ENCODE measurements at places on chromosomes 11 and 22.

DNA sequence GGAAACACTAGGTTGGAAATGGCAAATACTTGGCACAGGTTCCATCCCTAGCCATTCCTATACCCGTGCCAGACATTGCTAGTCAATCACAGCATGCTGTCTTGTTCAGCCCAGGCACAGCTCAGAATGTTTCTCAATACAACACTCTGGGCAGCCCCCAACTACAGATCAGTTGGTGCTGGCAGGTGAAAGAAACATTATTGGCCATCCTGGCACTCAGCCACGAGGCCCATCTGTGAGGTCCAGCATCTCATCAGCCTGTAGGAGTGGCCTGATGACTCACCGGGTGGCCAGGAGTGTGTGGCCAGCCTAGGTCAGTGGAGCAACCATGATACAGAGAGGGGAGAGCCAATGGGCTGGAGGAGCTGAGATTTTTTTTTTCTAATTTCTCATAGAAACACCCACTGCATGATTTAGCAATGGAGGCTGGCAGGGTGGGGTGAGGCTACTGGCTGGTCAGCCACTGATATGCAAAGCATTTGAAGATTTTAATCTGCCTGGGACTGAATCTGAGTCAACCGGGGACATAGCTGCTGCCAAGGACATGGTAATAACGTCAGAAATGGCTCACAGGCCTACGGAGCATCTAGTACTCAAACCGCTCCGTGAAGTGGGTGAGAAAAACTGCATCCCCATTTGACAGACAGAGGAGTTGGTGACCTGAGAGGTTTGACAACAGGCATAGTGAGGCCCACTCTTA is 5.4 kb downstream of the MYO18B start:
- DNase-seq = no peak

DNA sequence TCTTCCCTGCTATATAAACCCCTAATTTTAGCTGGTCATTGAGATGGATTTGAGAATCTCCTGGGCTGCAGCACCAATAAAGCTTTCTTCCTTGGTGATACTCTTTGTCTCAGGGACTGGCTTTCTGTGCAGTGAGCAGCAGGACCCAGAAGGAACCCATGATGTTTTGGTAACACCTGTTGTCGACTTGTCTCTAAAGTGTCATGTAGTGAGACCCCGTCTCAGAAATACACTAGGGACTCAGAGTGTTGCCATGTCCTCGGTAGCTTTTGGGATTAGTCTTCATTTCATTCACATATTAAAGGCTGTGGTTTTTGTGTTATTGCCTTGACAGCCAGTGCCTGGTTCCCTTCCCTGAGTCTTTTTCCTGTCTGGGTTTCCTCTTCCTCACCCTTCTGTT is 1078.7 kb downstream of the TBC1D22A start:
- no peak for DNase-seq

- no peak for DNase-seq
Measured at GRCh38 chr11:13205486-13205885, 72.1 kb upstream of the BMAL1 start.

DNA sequence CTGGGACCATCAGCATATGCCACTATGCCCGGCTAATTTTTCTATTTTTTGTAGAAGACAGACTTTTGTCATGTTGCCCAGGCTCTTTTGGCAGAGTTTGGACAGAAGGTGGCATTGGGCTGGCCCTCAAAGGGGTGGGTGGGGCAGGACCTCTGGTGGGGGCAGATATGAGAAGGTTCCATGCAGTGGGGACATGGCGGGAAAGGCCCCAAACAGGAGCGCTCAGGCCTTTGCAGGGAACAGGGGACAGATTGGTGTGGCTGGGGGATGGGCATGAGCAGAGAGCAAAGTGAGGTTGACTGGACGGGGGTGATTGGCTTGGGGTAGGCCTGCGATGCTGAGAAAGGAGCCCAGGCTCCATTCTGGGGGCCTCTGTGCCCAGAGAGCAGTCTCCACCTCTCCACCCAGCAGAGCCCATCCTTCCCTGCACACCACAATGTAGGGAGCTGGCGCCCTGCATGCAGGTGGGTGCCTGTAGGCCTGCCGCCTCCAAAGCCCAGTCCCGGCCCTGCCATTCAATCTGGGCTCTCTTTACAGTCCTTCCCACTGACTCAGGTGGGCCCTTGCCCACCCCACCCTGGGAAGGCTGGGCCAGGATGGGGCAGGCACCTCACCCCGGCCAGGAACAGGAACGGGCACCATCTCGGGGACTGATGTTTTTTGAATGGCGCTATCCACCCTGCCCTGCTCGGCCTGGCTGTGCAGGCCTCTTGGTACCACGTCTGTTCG is 98.7 kb downstream of the MORC2 start:
- no peak for DNase-seq

- DNase-seq = no peak
Measured at GRCh38 chr22:37318364-37319109, 36.2 kb downstream of the CYTH4 start.

DNA sequence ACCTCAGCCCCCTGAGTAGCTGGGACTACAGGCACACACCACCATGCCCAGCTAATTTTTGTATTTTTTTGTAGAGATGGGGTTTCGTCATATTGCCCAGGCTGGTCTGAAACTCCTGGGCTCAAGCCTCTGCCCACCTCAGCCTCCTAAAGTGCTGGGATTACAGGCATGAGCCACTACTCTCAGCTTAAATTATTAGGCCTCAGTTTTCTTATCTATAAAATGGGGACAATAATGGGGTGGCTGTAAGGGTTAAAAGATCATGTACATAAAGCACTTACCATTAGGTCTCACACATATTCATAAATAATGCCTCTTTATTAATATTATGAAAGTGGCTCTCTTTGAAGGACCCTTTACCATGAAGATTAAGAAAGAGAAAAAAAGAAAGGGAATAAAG is 31.5 kb upstream of the CKAP5 start:
- no peak for DNase-seq

GRCh38 chr11:63769042-63769713 is 603 bp upstream of the ZFTA start:
- no peak for DNase-seq

DNA sequence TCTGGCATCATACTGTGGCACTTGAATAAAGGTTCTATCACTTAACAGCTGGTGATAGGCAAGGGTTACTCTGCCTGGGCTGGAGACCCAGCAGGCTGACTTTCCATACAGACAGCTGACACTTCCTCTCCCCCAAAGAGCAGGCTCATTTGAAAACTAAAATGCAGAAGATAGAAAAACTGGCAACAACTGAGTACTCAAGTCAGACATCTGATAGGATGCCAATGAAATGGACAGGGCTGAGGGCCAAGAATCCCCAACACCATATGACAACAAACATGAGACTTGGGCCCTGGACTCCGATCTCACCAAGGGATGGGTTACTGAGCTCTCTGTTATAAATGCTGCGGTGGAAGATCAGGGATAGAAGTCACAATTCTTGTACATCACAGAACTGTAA is 237.2 kb downstream of the LRRC4C start:
- DNase-seq = no peak

GRCh38 chr22:50676180-50676636 is 3.6 kb downstream of the SHANK3 start:
- DNase-seq = no peak

DNA sequence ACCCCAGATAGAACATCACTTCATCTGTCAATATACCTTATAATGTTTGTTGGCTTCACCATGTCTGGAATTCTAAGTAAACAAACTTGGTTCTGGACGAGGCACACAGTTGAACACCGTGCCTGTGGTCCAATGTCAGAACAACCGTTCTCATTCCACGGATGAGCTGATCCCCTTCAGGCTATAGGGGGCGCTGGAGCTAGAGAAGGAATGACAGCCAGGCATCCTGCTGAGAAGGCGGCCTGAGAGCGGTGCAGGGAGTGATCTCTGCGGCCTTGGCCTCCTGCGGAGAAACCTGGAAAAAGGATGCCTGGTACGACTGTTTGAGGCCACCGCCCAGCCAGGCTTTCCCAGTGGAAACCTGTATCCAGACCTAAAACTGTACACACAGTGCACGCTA is 48.7 kb downstream of the FDX1 start:
- no peak for DNase-seq

DNA sequence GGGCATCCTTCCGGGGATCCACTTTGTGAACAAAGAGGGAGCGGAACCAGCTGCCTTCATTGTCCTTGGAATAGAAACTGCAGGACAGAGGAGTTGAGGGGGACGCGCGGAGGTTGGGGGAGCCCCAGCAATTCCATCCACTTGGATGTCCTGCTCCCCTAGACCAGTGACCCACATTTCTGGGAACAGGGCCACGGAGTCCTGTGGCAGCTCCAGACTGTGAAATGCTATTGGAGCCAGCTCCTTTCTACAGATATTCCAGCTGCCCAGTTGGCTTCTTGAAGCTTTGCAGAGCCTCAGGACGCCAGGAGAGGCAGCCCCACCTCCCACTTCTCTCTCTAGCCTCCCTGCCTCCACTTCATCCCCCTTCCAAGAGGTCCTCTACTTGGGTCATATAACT is 10.5 kb downstream of the NIPSNAP1 start:
- DNase-seq = no peak

DNA sequence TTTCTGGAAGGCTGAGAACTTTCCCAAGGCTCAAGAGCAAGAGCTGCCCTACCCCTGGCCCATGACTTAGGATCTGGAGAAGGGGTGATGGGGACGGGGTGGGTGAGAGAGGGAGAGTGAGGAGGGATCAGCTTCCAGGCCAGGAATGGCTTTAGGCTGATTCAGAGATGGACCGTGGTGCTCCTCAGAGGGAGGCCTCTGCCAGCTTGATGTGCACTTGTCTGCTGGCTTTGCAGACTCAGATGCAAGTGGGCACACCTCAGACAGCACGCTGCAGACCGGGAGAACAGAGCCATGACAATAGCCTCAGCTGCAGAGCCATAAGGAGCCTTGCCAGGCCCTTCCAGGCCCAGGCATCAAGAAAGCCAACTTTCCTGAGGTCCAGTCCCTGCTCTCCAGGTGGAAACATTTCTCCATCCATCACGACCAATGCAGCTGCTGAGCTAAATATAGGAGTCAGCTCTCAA is 41.3 kb downstream of the ALX4 start:
- no peak for DNase-seq

GRCh38 chr11:36488096-36488495 is 22.0 kb downstream of the TRAF6 start:
- DNase-seq = no peak

DNA sequence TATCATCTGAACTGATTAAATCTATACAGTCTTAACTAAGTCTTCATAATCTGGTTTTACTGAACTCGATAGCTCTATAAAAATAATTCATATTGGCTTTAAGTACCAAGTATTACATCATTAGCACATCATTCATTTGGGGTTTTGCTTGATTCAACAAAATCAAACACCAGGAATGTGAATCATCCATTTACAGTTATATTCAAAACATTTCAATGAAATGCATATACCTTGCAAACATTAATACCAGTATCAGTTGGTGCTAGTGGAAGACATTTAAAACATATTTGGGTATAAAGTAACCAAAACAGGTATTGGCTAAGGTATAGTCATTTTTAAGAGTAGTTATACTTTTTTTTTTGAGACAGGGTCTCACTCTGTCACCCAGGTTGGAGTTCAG is 12.2 kb upstream of the CCDC89 start:
- DNase-seq = no peak

DNA sequence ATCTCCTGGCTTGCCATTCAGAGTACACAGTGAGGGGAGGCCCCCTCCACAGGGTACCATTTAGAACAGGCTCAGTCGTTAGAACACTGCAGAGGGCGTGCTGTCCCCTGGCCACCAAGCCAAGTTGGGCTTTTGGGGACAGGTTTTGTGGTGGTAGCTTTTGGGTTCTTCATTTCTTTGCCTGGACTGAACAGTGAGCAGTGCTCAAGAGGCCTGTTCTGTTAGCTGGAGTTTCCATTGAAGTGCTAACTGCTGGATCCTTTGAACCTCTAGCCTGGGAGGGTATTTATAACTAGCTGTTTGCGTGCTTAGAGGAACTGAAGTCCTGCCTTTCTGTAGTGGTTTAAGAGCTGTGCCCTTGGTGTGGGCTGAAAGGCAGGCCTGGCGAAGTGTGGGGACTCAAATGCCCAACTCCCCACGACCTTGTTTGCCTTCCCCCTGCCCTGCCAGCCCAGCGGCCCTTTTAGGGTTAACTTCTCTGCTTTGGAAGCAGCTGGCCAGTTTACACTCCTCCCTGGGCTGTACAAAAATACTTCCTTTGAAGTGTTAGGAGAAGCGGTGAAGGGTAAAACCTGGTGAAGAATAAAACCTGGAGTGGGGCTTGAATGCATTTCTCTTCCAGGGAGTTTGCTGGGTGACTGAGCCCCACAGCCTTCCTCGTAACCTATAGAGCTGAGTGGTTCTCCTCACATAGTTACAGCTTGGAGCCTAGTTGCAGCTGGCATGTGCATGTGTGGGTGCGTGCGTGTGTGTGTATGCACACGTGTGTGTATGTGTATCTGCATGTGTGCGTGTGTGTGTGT is 34.6 kb downstream of the ZNRF3 start:
- no peak for DNase-seq

- DNase-seq = no peak
Measured at GRCh38 chr11:23473782-23474181, 613.5 kb upstream of the CCDC179 start.

DNA sequence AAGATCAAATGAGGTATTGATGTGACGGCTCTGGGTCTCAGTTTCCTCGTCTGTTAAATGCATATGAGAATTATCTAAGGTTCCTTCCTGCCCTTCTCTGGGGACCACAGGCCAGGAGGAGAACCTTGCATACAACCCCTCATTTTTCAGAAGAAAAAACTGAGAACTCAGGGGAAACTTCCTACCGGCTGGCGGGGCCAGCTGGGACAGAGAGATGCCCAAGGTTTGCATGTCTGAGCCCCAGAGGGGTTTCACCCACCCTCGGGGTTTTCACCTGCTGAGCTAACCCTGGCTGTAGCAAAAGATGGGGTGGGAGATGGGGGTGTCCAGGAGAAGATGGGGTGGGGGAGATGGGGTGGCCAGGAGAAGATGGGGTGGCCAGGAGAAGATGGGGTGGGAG is 4.3 kb downstream of the TNFRSF13C start:
- DNase-seq = no peak

- no peak for DNase-seq
Measured at GRCh38 chr11:95242091-95242844, 11.3 kb upstream of the SESN3 start.

DNA sequence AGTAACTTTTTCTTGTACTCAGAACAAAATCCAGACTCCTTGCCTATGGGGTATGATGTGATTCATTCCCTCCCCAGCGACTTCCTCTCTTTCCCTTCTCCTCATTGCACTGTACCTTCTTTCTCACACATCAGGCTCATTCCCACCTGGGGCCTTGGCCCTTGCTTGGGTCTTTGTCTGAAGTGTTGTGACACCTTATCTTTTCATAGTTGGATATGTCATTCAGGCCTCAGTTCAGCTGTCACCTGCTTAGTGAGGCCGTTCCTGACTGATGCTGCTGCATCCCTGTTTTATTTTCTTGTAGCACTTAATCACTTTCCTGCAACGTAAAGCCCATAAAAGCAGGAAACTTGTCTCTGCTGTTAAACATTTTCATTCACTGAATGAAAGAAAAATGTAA is 39.9 kb downstream of the ZDHHC13 start:
- DNase-seq = no peak

GRCh38 chr11:58807343-58807742 is 37.2 kb downstream of the GLYATL2 start:
- DNase-seq = no peak

DNA sequence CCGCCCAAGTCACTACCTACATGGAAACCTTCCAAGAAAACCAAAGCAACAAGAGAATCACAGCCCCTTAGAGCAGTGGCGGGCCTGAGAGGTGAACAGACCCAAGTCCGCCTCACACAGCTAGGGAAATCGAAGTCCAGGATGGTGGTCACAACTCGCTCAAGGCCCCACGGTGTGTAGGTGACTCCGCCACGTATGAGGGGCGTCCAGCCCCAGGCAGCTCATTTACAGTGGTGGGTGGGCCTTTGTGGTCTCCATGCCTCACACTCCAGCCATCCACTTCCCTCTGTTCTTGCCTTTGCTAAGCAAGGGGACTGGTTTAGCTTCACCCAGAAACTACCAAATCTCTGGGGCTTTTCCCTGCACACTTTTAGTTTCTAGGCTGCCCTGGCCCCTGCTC is 9.7 kb upstream of the TCF20 start:
- DNase-seq = no peak
